ENCODE measurements at places on chromosomes 4 and X.

DNA sequence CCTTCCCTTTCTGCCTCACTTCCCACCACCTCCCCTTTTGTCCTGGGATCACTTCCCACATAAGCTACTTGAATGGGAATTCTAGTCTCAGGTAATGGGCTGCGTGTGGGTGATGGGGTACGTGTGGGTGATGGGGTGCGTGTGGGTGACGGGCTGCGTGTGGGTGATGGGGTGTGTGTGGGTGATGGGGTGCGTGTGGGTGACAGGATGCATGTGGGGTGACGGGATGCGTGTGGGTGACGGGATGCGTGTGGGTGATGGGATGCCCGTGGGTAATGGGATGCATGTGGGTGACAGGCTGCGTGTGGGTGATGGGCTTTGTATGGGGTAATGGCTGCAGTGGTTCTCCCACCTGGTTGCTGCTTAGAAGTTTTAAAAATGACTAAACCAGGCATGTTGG is 43.6 kb downstream of the EVC2 start:
- no peak for DNase-seq

DNA sequence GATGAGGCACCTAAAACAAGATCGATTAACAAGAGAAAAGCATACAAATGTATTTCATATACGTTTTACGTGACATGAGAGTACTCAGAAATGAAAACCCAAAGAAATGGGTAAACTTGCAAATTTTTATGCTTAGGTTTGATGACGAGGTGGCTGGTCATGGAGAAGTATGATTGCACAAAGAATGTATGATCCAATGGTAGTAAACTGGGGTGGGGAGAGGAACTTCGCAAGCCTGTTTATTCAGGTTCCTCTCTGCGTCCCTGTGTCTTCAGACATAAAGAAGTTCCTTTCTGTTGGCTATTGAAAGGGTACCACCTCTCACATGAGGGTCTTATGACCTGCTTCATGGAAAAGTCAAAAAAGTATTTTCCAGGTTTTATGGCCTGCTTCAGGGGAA is 309.2 kb downstream of the BCOR start:
- DNase-seq, result no peak

DNA sequence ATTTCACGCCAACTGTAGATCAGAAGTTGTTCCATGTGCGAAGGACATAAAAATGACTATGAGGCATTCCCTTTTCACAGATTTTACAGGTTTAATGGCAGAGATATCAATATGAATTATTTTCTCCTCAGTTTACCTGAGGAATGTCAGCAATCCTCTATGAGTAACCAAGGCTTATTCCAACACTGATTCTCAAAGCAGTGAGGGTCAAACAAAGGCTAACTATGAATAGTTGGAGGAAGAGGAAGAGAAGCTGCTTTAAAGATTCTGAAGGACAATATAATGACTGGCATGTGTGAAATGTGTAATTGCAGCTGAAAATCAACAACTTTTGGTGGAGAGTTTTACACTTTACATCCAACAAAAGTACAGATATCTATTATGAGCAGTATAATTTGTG is 29.1 kb downstream of the NAF1 start:
- no peak for DNase-seq

DNA sequence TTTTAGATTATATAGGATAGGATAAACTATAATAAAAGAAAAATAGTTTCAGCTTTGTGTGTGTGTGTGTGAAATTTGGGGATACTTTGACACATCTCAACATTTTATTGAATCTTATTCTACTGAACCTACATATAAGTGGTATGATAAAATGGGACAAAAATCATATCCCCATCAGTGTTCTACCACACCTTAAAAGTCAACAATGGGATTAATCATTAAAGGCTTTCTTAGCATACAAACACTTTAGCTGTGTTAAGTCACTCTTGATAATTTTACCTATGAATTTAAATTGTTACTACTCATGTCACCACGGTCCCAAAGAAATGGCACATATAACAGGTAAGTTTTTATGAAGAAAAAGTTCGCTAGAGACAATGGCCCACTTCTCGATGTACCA is 37.7 kb upstream of the LRBA start:
- no peak for DNase-seq

- DNase-seq, result no peak
Measured at GRCh38 chr4:169315530-169316343, 45.0 kb upstream of the SH3RF1 start.

GRCh38 chrX:1137531-1137930 is 74.9 kb downstream of the CRLF2 start:
- no peak for DNase-seq

DNA sequence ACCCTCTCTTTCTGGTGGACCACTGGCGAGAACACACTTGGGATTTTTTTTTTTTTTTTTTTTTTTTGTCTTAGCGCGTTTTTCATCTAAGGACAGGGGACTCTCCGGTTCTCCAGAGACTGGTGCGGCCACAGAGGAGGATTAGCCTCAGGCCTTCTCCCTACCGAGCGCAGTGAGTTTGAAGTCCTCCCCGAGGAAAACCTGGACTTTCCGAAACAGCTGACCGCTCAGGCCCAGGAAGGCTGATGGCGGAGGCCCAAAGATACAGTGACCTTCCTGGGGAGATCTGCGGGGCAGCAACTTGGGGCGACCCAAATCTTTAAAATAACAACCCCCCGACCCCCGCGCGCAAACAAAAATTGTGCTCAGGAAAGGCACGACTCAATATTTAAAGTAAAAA is 9.2 kb downstream of the NKX3-2 start:
- no peak for DNase-seq

DNA sequence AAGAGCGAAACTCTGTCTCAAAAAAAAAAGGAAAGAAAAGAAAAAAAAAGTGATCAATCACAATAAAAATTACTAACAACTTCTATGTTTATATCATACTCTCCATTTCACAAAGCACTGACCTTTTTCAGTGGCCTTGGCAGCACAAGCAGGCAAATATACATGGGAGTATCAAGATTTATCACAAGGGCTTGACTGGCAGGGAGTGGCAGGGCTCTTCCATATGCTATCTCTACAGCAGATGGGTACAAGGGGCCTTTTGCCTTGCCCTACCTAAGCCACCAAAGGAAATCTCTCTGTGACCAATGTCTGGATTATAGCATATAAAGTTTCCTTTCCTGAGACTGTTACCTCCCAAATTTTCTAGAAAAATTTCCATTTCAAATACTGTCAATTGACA is 24.4 kb downstream of the TSPAN5 start:
- DNase-seq, result no peak

DNA sequence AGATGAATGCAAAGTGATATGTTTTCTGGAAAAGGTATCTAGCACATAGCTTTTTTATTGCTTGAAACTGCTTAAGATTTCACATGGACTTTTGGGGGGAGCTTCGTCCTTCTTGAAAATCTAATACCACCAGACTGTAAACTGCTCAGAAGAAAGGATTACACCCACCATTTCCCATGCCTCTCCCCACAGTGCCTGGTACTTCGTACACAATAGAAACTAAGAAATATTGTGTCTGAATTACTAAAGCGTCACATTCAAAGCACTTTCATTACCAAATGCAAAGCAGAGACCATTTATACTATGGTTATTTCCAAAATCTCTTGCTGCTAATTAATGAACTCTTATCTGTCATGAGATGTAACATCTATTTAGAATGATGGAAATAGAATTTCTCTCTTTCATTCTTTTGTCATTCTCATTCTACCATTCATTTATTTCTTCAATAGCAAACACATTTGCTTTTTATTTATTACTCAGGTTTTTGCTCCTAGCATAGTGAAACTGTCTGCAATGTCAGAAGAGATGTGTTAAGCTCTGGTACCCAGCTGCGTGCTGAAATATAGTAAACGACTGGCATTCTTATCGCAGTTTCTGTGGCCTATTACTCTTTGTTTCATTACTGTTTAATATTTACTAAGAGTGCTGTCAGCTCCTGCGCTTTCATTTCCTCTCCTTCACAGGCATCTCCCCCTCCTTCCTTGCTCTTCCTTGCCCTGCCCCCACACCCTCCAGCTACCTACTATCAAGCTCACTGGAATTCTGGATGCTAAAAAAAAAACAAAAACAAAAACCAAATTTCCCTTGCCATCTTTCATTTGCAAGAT is 51.4 kb upstream of the RAPGEF2 start:
- no peak for DNase-seq

DNA sequence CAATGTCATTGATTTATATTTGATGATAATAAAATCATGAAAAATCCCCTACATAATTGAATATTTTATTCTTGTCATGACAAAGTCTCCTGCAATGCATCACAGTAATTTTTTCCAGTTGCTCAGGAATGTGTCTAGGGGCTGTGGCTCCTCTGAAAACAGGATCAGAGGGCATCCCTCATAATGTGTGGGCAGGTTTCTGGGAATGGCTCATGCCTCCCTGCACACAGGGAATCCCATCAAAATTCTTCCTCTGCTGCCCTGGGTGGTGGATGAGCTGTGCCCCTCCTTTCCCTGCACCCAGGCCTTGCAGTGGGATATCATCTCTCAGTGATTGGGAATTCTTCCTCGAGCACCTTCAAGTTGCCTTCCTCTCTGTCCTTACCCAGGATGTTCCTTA is 20.4 kb upstream of the PUDP start:
- no peak for DNase-seq

GRCh38 chrX:120350450-120351138 is 11.3 kb upstream of the ATP1B4 start:
- no peak for DNase-seq

- DNase-seq, result no peak
Measured at GRCh38 chrX:129875669-129876068, 30.3 kb upstream of the UTP14A start.

GRCh38 chr4:184437565-184438265 is 36.6 kb downstream of the IRF2 start:
- no peak for DNase-seq

GRCh38 chr4:158775091-158775651 is 6.3 kb downstream of the FNIP2 start:
- no peak for DNase-seq

DNA sequence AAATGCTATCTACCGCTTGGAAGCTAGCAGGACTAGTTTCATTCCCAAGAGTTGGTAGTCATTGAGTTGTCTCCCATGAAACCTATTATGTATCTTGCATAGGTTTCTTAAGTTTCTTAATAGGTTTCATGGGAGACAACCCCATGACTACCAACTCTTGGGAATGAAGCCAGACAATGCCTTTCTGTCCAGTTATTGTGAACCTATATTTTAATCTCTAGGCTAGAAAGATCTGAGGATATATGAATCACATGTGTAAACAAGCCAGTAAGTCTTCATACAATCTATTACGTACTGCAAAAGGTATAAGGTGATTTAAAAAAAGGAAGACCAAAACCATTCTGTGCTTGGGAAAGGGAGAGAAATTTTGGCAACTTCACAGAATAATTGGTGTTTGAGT is 162.6 kb downstream of the INPP4B start:
- DNase-seq, result no peak

GRCh38 chr4:17812801-17813200 is 2.0 kb downstream of the NCAPG start:
- DNase-seq, result no peak

DNA sequence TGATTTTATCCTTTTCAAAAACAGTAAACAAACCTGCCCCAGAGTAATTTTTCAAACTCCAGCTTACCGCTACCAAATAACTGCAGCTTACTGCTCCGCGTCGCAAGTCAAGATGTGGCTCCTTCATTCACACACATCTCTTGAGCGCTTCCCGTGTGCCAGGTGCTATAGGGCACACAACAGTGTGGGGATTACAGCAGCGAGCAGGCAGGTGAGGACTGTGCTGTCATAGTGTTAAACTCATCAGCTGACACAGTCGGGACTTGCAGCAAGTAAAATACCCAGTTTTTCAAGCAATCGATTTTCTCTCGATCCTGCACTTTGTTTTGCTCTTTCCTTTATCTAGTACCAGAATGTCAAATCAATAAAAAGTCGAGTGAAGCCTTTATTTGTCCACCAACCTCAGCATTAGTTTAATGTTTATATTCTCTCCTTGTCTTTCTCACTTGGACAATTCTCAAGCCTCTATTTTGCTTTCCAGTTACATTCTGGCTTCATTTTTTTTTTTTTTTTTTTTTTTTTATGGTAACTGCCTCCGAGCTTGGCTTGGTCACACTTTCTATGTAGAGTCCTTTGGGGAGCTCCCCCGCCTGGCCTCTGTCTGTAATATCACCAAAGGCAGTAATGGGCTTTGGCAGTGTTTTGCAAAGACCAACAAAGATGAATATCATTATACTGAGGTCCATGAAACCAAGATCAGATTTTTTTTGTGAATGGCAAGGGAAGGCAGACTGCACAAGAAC is 8.3 kb upstream of the ASB5 start:
- peak; percentile 57 for DNase-seq

DNA sequence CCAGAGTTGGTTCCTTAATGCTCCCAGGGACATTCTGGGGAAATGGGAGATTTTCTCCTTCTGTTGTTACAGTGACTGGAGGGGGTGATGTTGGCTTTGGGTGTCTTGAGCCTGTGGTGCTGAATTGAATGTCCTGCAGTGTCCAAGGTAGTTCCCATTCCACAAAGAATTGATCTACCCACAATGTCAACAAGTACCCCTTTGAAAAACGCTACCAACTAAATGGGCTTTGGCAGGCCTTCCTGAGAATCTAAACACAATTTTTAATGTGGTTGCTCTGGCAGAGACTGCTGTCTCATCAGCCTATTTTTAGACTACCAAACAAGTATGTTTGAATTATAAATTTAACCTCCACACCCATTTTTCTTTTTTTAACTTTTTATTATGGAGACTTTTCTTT is 69.4 kb downstream of the CCKAR start:
- DNase-seq, result no peak

- DNase-seq, result peak; percentile 67
Measured at GRCh38 chr4:134201216-134202161, at the start of gene PABPC4L. TSS of gene PABPC4L (minus strand) at chr4:134201789. CDS start at chr4:134201019, 770 bp downstream.

DNA sequence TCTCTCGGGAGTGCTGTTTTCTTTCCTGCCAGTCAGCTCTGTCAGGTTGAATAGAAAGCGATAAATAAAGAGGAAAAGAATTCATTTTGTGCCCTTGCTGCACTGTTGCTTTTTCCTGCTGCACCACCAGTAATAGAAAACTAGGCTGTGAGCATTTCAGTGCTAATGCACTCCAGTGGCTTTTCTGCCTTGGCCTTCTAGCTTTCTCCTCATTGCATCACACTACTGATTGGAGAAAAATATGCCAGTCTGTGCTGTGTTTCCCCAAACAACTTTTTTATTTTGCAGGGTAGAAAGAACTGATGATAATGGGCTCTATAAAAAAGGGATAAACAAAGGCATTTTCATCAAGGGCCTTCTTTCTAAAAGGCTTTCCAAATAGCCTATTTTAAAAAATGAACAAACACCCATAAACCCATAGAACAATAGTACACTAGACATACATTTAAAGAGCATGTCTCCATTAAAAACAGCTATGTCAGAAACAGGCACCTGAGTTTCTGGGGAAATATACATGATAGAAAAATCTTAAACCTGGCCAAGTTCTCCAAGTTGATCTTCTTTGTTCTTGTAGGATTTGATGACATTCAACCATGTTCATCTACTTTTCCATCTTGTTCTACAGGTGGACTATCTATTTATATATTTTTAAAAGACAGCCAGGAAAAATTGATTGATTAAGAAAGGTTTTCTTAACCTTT is 86.3 kb downstream of the GPRIN3 start:
- no peak for DNase-seq

- DNase-seq, result no peak
Measured at GRCh38 chrX:80423000-80423399, 2.8 kb downstream of the TENT5D start.

Data from ecto neural progenitor cell (in vitro differentiated cells).